ENCODE measurements at places on chromosomes 11 and 22.

- no peak for DNase-seq
These were observed at the start of the genes C11orf21 and TSPAN32 for GRCh38 chr11:2301631-2302305. Gene C11orf21, minus strand, starts transcription at chr11:2301918. Its CDS starts 110 bp downstream, at chr11:2301808. Gene TSPAN32, plus strand, starts transcription at chr11:2302013. Its CDS starts 137 bp downstream, at chr11:2302150.

DNA sequence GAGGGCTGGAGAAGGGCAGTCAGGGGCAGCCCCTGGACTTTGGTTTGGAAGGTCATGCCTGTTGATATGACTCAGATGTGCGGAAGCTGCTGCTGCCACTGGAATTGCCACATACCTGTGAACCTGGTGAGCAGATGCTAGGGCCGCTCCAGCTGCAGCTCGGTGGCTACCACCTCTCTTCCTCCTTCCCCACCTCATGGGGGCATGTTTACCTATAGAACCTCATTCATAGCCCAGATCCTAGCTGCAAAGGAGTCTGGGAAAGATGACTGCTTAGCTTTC, 17.5 kb upstream of the TSPAN18 start:
- no peak for DNase-seq

DNA sequence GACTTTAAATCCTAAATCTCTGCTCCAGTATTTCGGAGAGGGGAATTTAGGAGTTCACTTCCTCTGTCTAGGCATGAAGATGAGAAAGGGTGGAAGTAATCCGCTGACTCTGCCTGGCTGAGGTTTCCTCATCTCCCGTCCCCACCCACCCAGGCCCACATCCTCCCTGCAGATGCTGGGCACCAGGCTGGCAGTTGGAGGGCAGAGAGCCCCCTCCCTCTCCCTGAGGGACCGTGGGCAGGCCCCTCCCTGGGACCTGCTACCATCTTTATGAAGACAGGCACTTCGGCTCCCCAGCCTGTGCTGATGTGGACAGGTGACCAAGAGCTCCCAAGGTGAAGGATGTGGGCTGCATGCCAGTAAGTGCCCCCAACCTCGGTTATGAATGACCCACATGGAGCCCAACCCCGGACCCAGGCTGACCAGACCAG, 6.7 kb downstream of the CASTOR1 start:
- no peak for DNase-seq

DNA sequence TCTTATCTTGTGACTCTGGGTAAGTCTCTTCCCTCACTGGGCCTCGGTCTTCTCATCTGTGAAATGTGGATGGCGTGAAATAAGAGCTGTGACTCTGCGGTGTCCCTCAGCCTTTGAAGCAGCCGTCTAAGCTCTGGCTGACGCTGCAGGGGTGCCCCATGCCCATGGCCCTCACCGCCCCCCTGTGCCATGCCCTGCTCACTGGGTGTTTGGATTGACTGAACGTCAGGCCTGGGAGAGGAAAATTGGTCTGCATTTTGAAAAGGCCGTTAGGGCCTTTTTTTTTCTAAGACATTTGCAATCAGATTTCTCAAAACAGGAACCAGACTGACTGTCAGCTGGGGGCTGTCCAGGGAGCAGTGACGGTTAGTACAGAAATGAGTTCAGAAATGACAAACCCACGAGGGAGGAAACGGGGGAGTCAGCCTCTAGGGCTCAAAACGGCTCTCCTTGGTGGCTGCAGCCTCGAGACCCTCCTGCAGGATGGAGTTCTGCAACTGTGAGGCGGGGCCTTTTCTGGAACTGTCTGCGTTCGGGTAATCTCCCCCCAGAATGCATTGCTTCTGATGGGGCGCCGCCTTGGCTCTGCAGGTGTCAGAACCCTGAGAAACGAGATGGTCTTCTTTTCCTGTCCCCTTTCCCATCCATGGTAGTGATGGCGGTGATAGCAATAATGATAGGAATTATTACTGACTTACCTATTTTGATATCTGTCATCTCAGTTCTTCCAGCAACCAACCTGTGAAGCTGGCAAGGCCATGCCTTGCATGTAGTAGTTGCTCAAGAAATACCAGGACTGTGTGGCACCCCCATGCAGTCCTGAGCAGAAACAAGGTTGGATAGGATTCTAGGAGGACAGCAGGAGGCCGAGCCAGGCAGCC, 2.0 kb downstream of the GRK2 start:
- DNase-seq: no peak

DNA sequence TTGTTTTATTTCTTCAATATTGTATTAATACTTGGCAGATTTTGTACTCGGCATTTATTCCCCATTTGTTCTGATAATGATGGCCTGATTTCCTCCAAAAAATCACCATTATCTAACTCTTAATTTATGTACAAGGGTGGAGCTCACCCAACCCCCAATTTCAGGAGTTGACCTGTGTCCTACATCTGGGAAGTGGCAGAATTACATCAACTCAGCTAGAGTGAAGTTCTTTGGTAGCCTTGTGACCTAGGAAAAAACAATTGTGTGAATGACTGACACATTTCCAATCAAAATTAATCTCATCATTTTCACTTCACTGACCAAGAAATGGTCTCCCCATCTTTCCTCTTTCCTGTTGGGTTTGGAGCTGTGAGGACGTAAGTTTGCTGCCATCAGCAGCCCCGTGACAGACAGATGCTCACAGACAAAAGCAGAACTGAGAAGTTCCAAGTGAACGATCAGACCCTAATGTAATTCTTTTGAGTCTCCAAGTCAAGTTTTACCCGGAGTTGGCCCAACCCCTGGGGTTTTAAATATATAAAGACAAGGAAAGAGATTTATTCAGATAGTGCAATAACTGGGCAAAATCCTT, 16.6 kb upstream of the MS4A6E start:
- DNase-seq: no peak

DNA sequence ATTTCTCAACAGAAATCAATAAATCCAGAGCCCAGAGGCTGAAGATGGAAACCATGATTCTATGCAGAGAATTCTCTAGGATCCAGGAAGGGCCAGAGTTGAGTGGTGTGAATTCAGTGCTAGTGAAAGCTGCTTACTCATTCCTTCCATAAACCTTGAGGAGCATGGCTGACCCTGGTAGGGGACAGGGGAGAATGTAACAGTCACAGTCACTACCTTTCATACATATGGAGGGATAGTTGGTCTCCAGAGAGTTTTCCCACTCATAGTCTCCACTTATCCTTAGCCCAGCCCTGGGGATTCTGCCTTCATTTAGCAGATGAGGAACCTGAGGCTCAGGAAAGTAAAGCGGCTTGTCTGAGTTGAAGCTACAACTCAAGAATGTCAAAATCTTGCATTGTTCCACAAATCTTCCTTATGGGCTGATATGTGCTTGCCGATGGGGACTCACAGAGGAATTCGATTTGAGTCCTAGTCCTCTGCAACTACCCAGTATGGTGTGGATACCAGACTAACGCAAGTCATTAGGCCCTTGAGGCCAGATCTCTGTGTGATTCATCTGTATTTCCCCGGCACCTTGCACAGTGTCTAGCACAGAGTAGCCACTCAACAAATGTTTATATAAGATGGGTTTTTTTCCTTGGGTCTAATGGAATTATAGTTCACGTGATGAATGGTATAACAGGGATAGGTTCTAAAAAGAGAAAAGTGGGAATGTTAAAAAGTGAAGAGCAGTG, 3.7 kb upstream of the ANAPC15 start:
- DNase-seq: no peak

DNA sequence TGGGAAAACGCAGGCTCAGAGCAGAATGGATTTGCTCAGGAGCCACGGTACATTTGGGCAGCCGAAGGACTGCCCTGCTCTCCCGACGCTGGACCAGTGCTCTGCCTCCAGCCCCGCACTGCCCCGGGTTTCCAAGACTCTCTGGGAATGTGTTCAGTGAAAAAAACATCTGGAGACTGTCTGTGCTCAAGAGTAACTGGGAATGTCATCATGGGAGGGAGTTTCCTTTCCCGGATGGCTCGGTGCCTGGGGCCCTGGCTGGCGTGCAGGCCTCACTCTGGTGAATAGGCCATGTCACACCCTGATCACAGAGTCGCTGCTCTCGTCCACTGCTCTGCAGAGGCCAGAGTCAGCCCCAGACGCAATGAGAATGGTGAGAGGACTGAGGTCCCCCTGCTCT, 9.8 kb upstream of the APOL6 start:
- DNase-seq: no peak

DNA sequence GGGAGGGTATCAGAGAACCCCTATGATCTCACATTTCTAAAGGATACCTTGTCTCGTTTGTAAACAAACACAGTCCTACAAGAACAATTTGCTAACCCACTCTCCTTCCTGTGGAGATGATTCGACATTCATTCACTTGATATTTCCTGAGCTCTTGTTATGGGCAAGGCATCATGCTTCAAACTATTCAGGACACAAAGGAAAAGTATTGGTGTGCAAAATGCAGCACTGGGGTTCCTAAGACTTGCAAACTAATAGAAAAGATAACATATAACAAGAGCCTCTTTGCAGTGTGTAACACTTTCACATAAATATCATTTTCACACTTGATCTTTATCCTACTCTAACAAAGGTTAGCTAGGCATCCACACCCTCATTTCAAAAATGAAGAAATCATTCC, 211.5 kb upstream of the BLID start:
- no peak for DNase-seq

DNA sequence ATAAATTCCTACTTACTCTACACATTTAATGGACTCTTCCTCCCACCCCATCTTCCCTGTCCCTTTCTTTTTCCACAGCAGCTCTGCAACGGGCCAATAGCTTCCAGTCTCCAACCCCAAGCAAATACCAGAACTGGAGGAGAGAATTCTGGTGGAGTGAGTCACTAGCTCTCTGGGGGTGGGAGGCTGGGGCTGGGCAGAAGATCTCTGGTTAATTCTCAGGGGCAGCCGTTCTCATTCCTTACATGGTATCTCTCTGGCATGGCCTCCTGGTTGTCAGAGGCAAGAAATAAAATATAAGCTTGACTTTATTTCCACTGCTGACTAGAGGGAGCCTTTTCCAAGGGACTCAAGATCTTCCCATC, 90.4 kb upstream of the PARVA start:
- no peak for DNase-seq

DNA sequence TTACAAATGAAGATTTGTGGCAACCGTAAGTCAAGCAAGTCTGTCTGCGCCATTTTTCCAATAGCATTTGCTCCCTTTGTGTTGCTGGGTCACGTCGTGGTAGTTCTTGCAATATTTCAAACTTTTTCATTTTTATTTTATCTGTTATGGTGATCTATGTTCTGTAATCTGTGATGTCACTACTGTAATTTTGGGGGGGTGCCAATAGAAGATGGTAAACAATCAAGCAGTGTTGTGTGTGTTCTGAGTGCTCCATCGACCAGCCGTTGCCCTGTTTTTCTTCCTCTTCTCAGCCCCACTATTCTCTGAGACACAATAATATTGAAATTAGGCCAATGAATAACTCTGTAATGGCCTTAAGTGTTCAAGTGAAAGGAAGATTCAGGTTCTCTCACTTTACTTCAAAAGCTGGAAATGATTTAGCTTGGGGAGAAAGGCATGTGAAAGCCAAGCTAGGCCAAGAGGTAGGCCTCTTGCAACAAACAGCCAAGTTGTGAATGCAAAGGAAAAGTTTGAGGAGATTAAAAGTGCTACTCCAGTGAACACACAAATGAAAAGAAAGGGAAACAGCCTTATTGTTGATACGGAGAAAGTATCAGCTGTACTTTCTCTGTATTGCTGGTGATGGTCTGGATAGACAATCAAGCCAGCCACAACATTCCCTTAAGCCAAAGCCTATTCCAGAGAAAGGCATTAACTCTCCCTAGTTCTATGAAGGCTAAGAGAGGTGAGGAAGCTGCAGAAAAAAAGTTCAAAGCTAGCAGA, 7.5 kb downstream of the ZC3H12C start:
- no peak for DNase-seq

GRCh38 chr22:27802346-27803073, 954 bp upstream of the MN1 start:
- DNase-seq: no peak

DNA sequence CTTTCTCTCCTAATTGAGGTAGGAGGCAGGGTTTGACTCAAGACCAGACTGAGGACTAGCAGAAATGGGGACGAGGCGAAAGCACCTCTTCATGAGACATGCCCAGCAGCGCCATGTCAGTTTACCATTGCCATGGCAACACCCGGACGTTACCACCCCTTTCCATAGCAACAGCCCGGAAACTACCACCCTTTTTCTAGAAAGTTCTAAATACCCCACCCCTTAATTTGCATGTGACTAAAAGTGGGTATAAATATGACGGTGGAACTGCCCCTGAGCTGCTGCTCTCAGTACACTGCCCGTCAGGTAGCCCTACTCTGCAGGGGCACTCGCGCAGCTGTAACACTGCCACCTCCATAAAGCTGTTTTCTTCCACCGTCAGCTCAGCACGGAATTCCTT, 5.9 kb upstream of the RAC2 start:
- DNase-seq: no peak

- no peak for DNase-seq
These were observed 39.1 kb downstream of the MACROD1 start for GRCh38 chr11:64126796-64127195.

DNA sequence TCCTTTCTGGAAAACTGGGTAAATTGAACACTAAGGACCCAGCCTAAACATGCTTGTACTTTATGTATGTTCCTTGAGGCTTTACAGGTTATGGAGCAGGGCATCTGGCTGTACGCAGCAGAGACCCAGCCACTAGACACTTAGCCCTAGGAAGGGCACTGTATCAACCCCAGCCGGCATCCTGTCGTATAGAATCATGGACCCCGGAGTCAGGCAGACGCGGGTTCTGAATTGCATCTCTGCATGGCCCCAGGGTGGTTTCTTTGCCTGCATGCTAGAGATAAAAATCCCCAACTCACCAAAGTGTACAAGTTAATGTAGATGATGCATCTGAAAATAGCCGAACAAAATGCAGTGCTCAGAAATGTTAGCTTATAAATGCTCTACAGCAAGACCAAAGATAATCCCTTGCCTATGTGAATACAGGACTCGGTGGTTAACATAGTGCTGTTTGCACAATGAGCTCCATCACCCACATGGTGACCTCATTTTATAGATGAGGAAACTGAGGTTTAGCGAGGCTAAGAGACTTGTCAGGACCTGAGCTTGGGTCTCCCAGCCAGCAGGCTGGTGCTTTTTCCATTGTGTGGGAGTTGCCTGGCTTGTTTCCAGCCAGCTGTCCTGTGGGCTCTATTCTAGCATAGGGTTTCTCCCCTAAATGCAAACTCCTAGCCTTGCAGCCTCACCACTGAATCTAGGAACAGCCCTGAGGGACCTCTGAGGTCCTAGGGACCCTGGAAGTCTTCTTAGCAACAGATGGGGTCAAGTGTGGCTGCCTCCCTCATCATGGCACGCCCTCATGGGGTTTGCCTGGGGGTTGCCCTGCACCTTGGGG, 7.3 kb downstream of the CD6 start:
- no peak for DNase-seq

GRCh38 chr22:17587629-17588028, 24.3 kb downstream of the SLC25A18 start:
- no peak for DNase-seq

- no peak for DNase-seq
These were observed 1.0 kb downstream of the VSIG10L2 start for GRCh38 chr11:125946712-125947418.

- no peak for DNase-seq
These were observed 5.1 kb downstream of the CD82 start for GRCh38 chr11:44570411-44571155.

GRCh38 chr22:20463324-20464095, 25.9 kb upstream of the SCARF2 start:
- DNase-seq: no peak

Data from NCI-H1930 (cell line).